Stimulated activated CD8-positive, alpha-beta memory T cell treated with anti-CD3 and anti-CD28 coated beads, Interleukin-12 subunit alpha, Interleukin-12 subunit beta, amount 100 ng/mL, for 4 hours (primary cell): ENCODE measurements at places on chromosomes 5 and 9.

GRCh38 chr5:131677115-131677514, 42.1 kb upstream of the RAPGEF6 start:
- no peak for DNase-seq

GRCh38 chr5:172932313-172933017, 26.8 kb upstream of the RPL26L1 start:
- peak; percentile 49 for DNase-seq

- no peak for DNase-seq
Observed at GRCh38 chr5:179819296-179820126, 1.2 kb upstream of the SQSTM1 start.

- DNase-seq, result no peak
Observed at GRCh38 chr5:9545992-9546851, at the start of gene SEMA5A. SEMA5A (minus strand) TSS chr5:9546075; CDS start chr5:9379946, 166,129 bp downstream.

GRCh38 chr9:95045751-95046150, 271.8 kb downstream of the FANCC start:
- no peak for DNase-seq

DNA sequence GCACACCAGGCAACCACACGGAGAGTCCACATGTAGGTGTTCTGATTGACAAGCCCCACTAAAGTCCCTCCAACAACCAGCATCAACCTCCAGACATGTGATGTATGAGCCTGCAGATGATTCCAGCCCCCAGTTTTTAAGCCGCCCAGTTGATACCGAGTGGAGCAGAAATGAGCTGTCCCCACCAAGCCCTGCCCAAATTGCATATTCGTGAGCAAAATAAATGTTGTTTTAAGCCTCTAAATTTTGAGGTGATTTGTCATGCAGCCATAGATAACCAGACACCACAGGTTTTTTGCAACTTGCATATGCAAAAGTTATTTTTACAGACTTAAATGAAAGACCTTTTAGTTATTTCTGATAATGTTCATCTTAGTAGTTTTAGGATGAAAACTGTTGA, 187.7 kb downstream of the PIK3R1 start:
- DNase-seq, result no peak

GRCh38 chr5:6728011-6728794, 15.0 kb downstream of the TENT4A start:
- no peak for DNase-seq

DNA sequence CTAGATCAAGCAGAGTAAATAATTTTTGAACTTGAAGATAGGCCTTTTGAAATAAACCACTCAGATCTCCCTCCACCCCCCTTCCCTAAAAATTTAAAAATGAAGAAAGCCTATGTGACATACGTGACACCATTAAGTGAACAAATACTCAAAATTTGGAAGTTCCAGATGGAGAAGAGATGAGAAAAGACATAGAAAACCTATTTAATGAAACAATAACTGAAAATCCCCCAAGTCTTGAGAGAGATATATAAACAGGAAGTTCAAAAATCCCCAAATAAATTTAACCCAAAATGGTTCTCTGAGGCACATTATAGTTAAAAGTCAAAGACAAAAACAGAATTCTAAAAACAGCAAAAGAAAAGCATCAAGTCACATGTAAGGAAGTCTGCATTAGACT, 428.6 kb downstream of the PSAT1 start:
- DNase-seq, result no peak
